Activated naive CD8-positive, alpha-beta T cell treated with anti-CD3 and anti-CD28 coated beads for 36 hours (primary cell): ENCODE measurements at places on chromosomes 13 and 19.

DNA sequence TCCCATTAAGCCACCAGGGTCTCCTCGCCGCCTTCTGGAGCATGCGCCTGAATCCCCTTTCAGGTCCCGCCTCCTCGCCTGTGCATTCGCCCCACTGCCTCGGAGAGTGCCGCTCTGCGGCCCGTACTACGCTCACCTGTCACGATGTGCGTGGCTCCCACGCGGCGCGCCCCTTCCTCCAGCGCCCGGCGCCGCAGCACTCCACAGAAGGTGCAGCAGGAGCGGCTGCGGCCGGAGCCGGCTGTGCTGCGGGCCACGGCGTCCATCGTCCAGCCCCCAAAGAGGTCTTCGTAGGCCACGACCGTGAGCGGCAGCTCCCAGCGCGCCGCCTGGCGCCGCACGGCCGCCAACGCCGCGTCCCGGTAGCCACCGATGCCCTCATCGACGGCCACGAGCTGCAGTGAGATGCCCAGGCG, 4.3 kb downstream of the CTU1 start:
- no peak for DNase-seq

DNA sequence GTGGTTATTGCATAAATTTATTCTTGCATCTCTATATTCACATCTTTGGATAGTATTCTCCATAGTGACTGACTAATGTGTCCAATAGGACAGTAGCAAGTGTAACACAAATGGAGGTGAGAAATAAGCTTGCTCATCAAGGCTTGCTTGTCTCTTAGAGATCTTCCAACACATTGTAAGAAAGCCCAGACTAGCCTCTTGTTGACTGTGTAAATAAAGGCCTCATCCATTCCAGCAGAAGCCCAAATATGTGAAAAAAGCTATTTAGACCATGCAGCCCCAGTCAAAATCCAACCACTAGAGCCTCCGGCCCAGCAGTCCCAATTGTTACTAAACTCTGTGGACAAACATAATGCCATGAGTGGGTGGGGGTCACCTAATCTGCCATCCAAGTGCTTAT, 2.7 kb upstream of the ZNF615 start:
- no peak for DNase-seq

GRCh38 chr19:47886010-47886559, at the start of gene SULT2A1:
Gene SULT2A1, minus strand, starts transcription at chr19:47886315. Its CDS starts 58 bp downstream, at chr19:47886257.
- no peak for DNase-seq

GRCh38 chr19:39001041-39001440, 25.5 kb upstream of the FBXO17 start:
- no peak for DNase-seq

- no peak for DNase-seq
These were observed 704 bp downstream of the ZNF814 start for GRCh38 chr19:57888107-57888559.

DNA sequence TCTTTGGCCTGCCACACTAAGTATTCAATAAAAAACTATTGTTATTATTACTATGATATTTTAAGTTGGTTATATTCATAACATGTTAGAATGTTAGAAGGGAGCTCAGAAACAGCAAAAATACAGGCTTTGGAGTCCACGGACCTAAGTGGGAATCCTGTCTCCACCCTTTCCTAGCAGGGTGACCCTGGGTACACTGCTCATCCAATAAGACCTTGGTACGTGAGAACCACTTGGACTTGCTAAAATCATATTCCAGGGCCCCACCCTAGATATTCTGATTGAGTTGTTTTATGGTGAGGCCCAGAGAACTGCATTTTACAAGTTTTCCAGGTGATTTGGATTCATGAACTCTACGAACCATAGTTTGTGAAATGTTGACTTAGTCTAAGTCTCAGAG, 47.4 kb upstream of the KL start:
- DNase-seq = no peak

- DNase-seq = no peak
These were observed 41.3 kb upstream of the CD33 start for GRCh38 chr19:51183629-51184028.

DNA sequence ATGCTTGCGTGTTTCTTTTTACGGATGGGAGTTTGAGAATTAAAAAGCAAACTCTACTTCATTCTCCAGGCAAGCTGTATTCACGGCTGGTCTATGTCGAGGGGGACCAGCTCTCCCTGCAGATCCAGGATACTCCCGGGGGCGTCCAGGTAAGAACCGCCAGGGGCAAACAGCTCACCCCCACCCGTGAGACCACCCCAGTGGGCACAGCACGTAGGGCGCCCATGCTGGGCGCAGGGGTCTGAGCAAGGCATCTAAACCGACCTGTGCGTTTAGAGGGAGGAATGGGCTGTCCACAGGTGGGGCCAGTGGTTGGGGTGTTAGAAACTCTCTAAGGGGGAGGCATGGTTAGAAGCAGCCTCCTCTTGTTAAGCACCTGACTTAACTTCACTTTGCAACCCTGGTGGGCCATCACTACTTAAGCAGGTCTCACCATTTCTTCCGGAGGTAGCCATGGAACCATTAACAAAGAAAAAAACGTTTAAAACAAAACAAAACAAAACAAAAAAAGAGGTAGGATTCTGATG, 1.0 kb downstream of the RASL11A start:
- no peak for DNase-seq

GRCh38 chr19:28468701-28469459, 744.1 kb downstream of the UQCRFS1 start:
- DNase-seq = peak; percentile 13

DNA sequence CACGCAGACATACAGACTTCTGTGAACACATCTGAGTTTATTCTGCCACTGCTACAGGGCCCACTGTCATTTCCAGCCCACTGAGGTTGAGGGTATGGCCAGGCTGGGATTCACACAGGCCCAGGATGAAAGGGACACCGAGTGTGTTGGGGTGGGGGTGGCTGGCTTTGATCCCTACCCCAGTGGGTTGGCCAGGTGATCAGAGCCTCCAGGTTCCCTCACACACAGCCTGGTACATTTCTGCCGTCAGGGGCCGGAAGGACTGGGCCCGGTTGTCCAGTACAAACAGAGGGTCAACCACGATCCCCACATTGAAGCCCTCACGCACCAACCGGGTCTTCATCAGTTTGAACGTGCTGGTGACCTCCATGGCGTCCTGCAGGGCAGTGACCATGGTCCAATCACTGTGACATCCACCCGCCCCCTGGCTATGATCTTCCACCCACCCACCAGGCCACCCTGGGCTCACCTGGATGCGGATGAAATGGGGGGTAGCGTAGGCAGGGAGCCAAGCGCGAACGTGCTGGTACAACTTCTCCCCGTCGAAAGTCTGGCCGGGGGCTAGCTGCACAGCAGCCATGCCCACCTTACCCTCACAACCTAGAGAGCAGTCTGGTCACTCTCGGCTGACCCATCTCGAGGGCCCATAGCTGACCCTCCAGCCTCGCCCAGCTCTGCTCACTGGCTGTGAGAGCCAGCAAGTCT, 13.3 kb downstream of the SLC27A5 start:
- no peak for DNase-seq

GRCh38 chr13:50693727-50694126, 149.8 kb downstream of the DLEU7 start:
- DNase-seq = no peak

DNA sequence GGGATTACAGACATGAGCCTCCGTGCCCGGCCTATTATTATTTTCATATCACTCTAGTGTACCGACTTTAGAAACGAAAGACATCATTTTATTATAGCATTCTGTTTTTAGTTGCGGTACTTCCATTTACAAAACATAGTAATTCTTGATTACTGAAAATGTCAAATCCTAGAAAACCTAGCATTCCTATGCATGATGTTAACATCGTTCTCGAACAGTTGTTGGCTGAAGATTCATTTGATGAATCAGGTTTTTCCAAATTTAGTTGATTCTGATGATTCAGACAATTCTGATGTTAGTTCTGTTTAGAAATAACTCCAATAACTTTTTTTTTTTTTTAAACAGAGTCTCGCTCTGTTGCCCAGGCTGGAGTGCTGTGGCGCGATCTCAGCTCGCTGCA, 11.5 kb upstream of the MTRF1 start:
- DNase-seq = no peak

GRCh38 chr13:74258961-74259360, 124.8 kb upstream of the KLF12 start:
- no peak for DNase-seq

DNA sequence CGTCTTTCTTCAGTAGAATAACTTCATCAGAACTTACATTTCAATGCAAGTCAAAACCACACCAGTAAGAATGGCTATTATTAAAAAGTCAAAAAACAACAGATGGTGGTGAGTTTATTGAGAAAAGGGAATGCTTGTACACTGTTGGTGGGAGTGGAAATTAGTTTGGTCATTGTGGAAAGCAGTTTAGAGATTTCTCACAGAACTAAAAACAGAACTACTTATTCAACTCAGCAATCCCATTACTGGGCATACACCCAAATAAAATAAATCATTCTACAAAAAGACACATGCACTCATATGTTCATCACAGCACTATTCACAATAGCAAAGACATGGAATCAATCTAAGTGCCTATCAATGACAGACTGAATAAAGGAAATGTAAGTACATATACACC, 231.2 kb downstream of the NHLRC3 start:
- no peak for DNase-seq

DNA sequence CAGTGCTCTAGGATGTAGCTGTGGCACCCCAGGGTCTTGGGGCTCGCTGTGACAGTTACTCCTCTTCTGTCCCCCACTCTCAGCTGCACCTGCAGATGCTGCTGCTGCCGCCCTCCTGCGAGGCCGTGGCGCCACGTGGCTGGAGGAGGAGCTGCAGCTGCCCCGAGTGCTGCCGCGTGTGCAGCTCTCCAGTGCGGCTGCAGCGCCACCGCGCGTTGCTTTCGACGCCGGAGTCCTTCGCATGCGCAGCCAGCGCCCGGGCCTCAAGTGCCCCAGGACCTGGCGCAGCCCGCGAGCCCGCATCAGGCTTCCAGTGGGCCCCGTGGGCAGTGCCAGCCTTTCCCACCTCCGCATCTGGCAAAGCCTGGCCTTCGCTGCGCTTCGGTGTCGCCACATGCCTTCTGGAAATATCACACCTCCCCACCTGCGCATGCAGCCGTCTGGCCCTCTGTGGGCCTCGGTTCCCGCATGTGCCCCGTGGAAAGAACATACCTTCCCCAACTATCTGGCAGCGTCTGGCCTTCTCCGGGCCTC, 692 bp upstream of the ZNF580 start:
- DNase-seq = peak; percentile 80

GRCh38 chr19:30212574-30212973, 159.6 kb upstream of the ZNF536 start:
- DNase-seq = no peak

DNA sequence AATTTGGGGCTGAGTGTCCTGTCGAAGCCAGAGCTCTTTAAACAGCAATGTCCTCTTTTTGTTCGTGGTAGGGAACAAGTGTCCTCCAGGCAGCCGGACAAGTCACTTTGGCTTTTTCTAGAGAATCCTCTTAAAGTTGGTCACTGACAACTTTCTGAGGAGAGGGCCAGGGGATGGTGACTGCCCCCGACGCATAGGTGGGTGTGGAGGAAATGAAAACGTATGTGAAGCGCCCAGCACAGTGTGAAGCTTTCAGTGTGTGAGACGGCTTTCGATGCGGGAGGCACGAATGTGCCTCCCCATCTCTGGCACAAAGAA, 45.8 kb upstream of the ZNF536 start:
- DNase-seq = no peak

GRCh38 chr13:108657519-108657918, 28.1 kb downstream of the MYO16 start:
- no peak for DNase-seq

GRCh38 chr13:97417698-97418097, 16.3 kb upstream of the RAP2A start:
- DNase-seq = no peak

GRCh38 chr13:44074611-44075010, 194.9 kb downstream of the LACC1 start:
- DNase-seq = no peak

- no peak for DNase-seq
These were observed 182.7 kb upstream of the TSC22D1 start for GRCh38 chr13:44758630-44759383.

DNA sequence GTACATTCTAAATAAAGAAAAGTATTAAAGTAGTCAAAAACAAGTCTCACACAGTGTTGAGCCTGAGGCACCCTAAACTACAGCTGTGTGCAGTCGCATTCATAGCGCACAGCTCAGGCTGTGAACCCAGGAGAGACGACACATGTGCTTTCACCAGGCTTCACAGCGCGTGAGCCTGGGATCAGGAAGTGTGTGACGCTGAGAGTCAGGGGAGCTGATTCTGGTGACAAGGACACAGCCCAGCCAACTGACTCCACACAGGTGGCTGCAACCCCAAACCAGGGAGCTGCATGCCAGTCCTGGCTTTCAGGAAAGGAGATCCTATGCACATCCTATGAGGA, 41.6 kb downstream of the COL4A1 start:
- no peak for DNase-seq

- DNase-seq = no peak
These were observed 290.1 kb upstream of the TSHZ3 start for GRCh38 chr19:31639306-31639705.

- no peak for DNase-seq
These were observed 146.0 kb downstream of the NDFIP2 start for GRCh38 chr13:79626924-79627323.

DNA sequence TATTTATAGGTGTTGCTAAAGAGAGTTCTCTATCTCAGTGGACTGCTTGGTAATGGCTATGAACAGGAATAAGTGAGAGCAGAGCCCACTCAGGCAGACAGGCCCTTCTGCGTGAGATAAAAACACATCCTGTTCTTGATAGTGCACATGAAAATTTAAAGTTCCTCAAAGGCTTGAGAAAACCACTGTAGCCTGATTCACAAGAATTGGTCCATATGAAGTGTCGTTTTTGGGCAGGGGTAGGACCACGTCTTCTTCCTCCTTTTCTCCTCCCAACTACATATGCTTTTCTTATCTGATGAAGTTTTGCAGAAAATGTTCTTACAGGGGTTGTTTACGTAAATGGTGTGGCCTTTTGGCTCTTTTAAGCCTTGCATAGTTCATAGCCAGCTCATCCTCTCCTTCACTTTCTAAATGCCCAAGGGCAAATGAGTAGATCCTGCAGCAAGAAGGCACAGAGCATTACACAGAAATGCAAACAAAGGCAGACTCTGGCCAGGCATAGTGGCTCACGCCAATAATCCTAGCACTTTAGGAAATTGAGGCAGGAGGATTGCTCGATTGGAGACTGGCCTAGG, 53.8 kb downstream of the RNF6 start:
- DNase-seq = no peak

- no peak for DNase-seq
These were observed 94.1 kb downstream of the HSPH1 start for GRCh38 chr13:31067416-31068118.

GRCh38 chr19:46546194-46546896, 50.7 kb upstream of the PNMA8B start:
- peak; percentile 47 for DNase-seq

- no peak for DNase-seq
These were observed 9.7 kb upstream of the SLITRK5 start for GRCh38 chr13:87661471-87661870.

GRCh38 chr13:98648686-98649085, 71.8 kb upstream of the STK24 start:
- DNase-seq = no peak
